ENCODE measurements at places on chromosomes 3 and 15. TPM values are rescaled to one million over a fixed set of nuclear protein-coding genes. Genes with fewer than 3 reads are reported as not detected.

PIK3CB gene
- 22.9 TPM for total RNA-seq

DNA sequence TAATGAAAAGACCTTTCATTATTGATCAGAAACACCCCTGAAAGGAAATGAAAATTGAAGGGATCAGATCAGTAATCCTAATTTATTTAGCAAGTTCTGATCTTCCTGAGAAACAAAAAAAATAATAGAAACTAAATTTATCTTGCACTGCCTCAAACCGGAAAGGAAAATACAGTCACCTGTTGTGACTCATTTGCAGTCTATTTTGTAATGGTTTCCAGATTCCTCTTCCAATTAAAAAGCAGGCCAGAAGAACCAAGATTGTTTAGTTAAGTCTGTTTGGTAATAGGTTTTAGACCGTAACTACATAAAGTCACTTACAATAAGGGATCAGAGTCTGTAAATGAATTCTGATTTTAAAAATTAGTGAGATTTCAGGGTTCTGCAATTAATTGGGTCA lies 49.7 kb upstream of the ATOSA start:
- DNase-seq, result no peak

DNA sequence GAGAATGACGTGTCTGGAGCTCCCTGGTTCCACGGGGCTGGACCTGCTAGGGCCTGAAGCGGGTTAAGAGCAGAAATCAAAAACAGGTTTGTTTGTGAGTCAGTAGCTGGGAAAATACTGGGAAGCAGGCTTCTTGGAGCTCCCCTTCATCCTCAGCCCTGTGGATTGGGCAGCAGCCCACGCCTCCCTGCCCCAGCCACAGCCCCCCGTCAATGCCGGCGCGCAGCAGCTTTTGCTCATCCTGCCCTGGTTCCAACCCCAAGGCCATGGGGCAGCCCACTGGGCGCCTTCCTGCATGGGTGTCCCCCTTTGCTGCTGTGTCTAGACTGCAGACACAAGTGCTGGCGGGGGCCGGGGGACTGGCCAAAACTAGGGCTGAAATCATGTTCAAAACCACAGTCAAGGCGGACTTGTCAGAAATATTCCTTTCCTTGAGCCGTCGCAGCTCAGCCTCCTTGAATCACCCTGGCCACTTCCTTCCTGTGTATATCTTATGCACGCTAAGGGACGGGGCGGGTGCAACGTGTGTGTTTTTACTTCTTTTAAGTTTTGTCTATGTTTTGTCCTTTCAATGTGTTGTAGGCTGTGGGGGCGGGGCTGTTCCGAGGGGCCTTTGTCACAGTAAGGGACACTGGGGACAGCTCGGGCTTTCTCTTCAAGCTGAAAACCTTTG lies 108.1 kb downstream of the KLF13 start:
- no peak for DNase-seq

DNA sequence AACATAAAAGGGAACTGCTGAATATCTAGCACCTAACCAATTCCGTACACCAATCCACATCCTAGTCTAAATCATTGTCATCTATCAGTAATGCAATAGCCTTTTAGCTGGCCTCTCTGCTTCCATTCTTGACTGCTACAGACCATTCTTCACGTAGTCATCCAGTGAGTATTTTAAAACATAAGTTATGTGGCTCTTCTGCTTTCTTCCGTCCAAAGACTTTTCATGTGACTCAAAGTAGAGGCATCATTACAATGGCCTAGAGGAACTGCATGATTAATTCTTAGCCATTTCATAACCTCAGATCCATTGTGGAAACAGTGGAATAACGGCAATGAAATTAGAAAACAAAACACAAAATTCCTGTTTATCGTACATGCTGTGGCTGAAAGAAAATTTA lies 88.9 kb upstream of the CBLB start:
- no peak for DNase-seq

- no peak for DNase-seq
These were observed 17.3 kb upstream of the SRGAP3 start for GRCh38 chr3:9266716-9267115.

DNA sequence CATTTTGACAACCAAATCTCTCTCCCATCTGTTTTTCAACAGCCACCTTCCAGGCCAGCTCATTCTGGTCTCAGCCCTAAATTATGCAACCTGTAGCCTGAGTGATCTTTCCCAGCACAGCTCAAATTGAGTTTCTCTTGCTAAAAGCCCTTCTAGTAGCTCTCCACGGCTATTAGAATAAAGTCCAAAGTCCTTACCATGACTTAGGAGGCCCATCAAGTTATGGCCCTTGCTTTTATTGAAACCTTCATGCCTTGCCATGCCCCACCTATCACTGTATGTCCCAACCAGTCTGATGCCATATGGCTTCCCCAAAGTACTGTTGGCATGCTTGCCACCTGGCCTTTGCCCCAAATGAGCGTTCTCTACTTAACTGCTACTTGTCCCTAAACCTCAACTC lies 303.5 kb upstream of the GADL1 start:
- DNase-seq, result no peak

GRCh38 chr15:68536331-68537095 lies 42.3 kb upstream of the CORO2B start:
- no peak for DNase-seq

DNA sequence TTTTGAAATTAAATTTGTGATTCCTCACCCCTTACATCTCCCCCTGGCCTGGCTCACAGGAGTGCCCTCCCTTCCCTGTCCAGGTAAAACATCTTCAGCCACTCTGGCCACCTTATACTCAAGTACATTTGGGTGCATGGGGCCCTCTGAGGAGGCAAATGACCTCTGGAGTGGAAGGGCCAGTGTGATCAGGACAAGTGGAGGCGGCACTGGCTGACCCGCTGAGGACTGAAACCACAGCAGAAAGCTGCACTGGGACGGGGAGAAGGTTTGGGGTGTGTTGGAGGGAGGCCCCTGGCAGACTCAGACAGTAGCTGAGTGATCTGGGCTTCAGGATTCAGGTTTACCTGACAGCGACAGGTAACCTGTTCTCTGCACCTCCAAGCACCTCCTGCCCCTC lies 24.2 kb downstream of the HES1 start:
- DNase-seq, result no peak
